Left kidney (tissue), 8 donors: ENCODE measurements at places on chromosomes 4 and X. TPM values are rescaled to one million over a fixed set of nuclear protein-coding genes. Genes with fewer than 3 reads are reported as not detected.

- DNase-seq: no peak
These were observed 24.9 kb upstream of the SGMS2 start for GRCh38 chr4:107799669-107800450.

DNA sequence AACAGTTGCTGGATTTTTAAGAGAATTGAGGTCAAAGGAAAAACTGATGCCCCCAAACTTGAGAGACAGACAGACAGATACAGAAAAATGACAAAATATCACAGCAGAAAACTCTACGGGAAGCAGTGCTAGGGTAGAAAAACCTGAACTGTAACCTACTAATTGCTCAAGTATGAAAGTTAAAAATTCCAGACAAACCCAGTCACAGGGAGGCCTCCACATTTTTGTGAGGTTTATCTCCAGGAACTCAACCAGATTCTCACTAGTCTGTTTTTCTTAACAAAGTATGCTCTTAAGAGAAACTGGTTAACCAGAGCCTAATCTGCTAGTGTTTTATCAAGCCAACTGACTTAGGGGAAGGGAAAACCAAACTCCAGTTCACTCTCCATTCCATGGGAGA lies 19.9 kb upstream of the PPP3CA start:
- DNase-seq: no peak

GRCh38 chr4:82968972-82969371 lies 41.7 kb downstream of the LIN54 start:
- no peak for DNase-seq

DNA sequence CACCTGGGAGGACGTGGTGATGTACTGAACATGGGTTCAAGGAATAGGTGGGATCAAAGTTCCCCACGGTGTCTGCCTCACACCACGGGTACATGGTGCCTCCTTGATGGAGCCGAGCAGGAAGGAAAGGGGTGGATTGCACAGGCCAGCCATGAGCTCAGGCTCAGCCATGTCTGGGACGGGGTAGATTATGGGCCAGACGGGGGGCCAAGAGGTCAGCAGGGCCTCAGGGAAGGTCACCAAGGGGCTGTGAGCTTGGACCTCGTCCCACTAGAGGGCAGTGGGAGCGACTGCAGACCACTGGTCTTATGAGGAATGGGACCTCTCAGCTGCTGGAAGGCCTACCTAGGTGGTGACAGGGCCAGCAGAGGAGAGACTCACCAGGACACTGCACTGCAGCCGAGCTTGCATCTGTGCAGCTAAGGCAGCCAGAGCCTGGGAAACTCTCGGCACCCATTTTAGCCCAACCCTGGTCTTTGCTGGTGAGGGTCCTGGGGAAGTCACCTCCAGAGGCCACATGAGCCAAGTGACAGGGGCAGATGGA lies 38.4 kb downstream of the JAKMIP1 start:
- DNase-seq: no peak

The BEND4 gene
- polyA plus RNA-seq: 1.7 TPM

The NDUFC1 gene
- polyA plus RNA-seq: 86.9 TPM
